CD4-positive, alpha-beta T cell treated with Interferon alpha-2 for 1 hour (primary cell): ENCODE measurements at places on chromosomes 3 and 15.

GRCh38 chr3:197258168-197258755 is 40.1 kb downstream of the DLG1 start:
- no peak for DNase-seq

DNA sequence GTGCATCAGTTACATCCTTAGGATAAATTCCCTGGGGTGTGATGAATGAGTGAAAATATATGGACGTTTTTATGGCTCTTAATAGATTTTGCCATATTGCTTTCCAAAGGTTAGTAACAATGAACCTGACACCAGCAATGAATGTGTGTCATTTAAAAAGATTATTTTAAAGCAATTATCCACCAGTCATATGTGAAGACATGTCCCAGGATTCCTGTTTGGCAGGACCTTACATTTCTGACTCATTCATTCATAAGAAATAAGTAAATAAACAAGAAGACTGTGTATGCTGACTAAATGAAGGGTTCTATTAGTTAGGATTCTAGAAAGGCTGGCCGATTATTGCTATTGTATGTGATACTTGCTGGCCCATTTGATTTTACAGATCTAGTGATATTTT is 201.5 kb downstream of the SOX2 start:
- DNase-seq, result no peak

DNA sequence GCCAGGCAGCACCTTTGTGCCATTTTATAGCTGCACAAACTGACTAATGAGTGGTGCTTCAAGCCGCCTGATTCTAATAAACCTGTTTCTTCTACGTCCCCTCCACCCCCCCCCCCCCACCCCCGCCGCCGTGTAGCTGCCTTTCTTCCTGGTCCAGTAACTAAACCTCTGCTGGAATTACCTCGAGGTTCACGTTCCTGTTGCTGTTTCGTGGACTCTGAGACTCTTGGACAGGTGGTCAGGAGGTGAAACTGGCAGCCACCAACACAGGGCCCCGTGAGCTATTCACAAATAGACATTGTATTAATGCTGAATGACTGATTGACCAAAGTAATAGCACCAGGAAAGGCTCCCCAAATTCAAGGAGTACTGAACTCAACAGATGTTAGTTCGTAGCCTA is 73.9 kb downstream of the TRIM69 start:
- DNase-seq, result no peak

DNA sequence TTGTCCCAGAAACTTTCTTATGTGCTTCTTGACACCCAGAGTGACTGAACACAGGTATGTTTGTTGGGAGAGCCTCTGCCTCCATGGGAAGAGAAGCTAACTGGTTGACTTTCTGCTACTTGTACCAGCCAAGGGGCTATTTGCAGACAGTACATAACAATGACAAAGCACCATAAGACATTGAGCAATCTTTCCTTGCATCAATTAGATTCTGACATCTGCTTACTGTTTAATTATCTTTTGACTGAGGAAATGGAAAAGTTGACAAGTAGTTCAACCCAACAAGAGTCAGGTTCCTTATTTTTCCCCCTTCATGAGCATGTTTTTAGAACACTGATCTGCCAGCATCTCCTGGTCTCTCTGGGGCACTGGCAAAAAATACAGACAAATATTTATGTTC is 157.7 kb downstream of the RPLP1 start:
- no peak for DNase-seq

GRCh38 chr3:101146946-101147345 is 153.7 kb upstream of the ABI3BP start:
- no peak for DNase-seq

GRCh38 chr3:66838704-66839103 is 159.4 kb upstream of the KBTBD8 start:
- DNase-seq, result no peak
